ENCODE measurements at places on chromosomes 2 and 18. TPM values are rescaled to one million over a fixed set of nuclear protein-coding genes. Genes with fewer than 3 reads are reported as not detected.

The DSG1 gene
- not detected for total RNA-seq

The IGFBP5 gene
- total RNA-seq, result 2.5 TPM

DNA sequence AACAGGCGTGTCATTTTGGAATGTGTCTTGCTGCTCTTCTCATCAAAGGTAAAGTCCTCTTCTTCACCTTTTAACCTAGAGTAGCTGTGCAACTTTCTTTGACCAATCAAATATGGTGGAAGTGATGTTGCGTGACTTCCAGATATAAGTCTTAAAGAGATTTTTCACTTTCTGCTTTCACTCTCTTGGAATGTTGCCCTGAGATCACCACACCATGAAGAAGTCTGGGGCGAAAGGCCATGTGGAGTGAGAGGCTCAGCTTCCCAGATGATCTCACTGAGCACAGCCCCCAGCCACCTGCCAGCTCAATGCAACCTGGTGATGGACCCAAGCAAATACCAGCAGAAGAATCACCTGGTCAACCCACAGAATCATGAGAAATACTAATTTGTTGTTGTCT is 7.1 kb upstream of the GALNT3 start:
- H3K36me3 ChIP-seq, result no peaks in the 10 kb centered on the region
- H3K4me1 ChIP-seq, result peaks cover 9% of the 10 kb centered on the region
- H3K27ac ChIP-seq, result no peak overlapping the region
- H3K4me3 ChIP-seq, result no peak overlapping the region
- no peaks in the 10 kb centered on the region for H3K27me3 ChIP-seq

The TRIM43 gene
- not detected for total RNA-seq

The CYS1 gene
- 0.13 TPM for total RNA-seq

- H3K36me3 ChIP-seq, result no peaks in the 10 kb centered on the region
- no peak overlapping the region for H3K4me3 ChIP-seq
- DNase-seq, result no peak
- H3K27ac ChIP-seq, result no peak overlapping the region
- H3K27me3 ChIP-seq, result no peaks in the 10 kb centered on the region
- H3K4me1 ChIP-seq, result no peaks in the 10 kb centered on the region
These were observed 79.7 kb downstream of the GREB1L start for GRCh38 chr18:21321711-21322110.

DNA sequence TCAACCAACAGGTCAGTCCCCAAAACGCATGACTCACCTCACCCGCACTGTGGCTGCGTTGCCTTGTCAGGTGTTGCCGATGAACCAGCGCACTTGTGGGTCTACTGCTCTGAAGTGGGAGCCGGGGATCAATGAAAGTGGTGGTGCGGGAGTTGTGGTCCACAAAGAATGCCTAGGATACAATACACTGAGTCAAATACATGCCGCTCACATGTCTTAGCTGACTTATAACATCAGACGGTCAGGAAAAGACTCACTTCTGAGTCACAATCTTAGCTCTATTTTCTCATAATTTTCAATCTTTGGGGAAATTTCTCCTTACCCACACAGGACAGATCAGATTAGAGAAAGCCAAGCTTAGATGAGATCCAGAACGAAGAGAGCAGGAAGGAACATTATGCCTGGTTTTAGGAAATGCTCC is 107.1 kb upstream of the STK17B start:
- no peak overlapping the region for H3K27ac ChIP-seq
- no peaks in the 10 kb centered on the region for H3K27me3 ChIP-seq
- no peak overlapping the region for H3K4me3 ChIP-seq
- H3K4me1 ChIP-seq, result no peaks in the 10 kb centered on the region
- DNase-seq, result no peak

DNA sequence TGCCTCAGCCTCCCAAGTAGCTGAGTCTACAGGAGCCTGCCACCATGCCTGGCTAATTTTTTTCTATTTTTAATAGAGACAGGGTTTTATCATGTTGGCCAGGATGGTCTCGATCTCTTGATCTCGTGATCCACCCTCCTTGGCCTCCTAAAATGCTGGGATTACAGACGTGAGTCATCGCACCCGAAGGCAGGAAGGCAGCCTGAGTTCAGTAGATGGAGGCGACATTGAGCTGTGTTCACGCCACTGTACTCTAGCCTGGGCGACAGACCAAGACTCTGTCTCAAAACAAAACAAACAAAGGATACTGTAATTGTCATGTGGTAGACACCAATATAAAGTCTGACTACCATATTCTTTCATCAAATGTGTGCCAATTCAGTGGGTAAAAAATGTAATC is 500.9 kb upstream of the DSEL start:
- no peaks in the 10 kb centered on the region for H3K36me3 ChIP-seq
- H3K4me3 ChIP-seq, result no peak overlapping the region
- H3K27ac ChIP-seq, result no peak overlapping the region
- no peaks in the 10 kb centered on the region for H3K27me3 ChIP-seq

- H3K27me3 ChIP-seq, result no peaks in the 10 kb centered on the region
- H3K4me3 ChIP-seq, result no peak overlapping the region
- no peaks in the 10 kb centered on the region for H3K36me3 ChIP-seq
- no peak for DNase-seq
These were observed 189.6 kb upstream of the SIX3 start for GRCh38 chr2:44751754-44752479.

The LHCGR gene
- 0.73 TPM for total RNA-seq

DNA sequence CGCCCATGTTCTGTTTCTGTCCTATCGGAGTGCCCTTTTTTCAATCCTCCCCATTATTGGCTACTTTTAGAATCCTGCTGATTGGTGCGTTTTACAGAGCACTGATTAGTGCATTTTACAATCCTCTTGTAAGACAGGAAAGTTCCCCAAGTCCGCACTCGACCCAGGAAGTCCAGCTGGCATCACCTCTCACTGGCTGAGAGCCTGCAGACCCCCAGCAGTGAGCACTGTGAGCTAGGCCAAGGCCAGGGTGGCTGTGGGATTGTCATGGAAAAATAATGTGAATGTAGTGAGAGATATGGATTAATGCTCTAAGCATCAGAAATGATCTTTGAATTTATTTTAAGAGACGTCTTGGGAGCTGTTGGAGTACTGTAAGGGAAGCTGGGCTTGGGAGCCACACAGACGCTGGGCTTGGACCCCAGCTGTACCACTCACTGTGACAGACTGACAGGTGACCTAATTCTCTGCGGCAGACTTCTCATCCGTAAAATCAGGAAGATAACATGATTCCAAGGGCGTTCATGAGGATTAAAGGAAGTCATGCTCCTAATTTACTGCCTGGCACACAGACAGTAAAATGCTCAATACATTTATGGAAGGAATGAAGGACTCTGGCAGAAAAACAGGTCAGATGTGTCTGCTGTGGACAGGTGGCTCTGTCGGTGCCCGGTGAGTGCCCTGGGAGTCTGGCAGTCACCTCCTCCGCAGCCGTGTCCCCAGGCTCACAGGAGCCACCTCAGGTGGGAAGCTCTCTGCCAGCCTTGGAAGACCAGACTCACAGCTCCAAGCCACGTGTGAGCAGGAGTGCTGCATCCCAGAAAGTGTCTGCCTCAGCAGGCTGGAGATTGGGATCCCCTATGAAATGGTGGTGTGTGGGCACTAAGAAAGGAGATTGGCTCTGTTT is 105.5 kb downstream of the FAM168B start:
- no peaks in the 10 kb centered on the region for H3K4me1 ChIP-seq
- H3K27me3 ChIP-seq, result no peaks in the 10 kb centered on the region

- no peaks in the 10 kb centered on the region for H3K4me1 ChIP-seq
- no peak overlapping the region for H3K27ac ChIP-seq
- H3K36me3 ChIP-seq, result no peaks in the 10 kb centered on the region
These were observed 59.0 kb upstream of the ZNF396 start for GRCh38 chr18:35436076-35436649.

- H3K27ac ChIP-seq, result no peak overlapping the region
- no peaks in the 10 kb centered on the region for H3K36me3 ChIP-seq
- no peaks in the 10 kb centered on the region for H3K4me1 ChIP-seq
- H3K4me3 ChIP-seq, result no peak overlapping the region
These were observed 89.9 kb upstream of the PELI1 start for GRCh38 chr2:64234150-64234549.

GRCh38 chr2:241559323-241560161 is 997 bp downstream of the BOK start:
- DNase-seq, result peak; percentile 75
- peaks cover 2% of the 10 kb centered on the region for H3K4me1 ChIP-seq
- H3K4me3 ChIP-seq, result peak overlapping the region; percentile 69
- H3K27ac ChIP-seq, result no peak overlapping the region
- no peaks in the 10 kb centered on the region for H3K36me3 ChIP-seq

GRCh38 chr18:63192126-63192884 is 127.3 kb downstream of the BCL2 start:
- H3K27ac ChIP-seq, result no peak overlapping the region
- no peak for DNase-seq
- H3K27me3 ChIP-seq, result no peaks in the 10 kb centered on the region
- no peaks in the 10 kb centered on the region for H3K36me3 ChIP-seq

- no peaks in the 10 kb centered on the region for H3K4me1 ChIP-seq
- no peaks in the 10 kb centered on the region for H3K36me3 ChIP-seq
- no peak overlapping the region for H3K4me3 ChIP-seq
- H3K27me3 ChIP-seq, result no peaks in the 10 kb centered on the region
- DNase-seq, result no peak
- no peak overlapping the region for H3K27ac ChIP-seq
These were observed 147.3 kb downstream of the B3GNT2 start for GRCh38 chr2:62343206-62343605.

DNA sequence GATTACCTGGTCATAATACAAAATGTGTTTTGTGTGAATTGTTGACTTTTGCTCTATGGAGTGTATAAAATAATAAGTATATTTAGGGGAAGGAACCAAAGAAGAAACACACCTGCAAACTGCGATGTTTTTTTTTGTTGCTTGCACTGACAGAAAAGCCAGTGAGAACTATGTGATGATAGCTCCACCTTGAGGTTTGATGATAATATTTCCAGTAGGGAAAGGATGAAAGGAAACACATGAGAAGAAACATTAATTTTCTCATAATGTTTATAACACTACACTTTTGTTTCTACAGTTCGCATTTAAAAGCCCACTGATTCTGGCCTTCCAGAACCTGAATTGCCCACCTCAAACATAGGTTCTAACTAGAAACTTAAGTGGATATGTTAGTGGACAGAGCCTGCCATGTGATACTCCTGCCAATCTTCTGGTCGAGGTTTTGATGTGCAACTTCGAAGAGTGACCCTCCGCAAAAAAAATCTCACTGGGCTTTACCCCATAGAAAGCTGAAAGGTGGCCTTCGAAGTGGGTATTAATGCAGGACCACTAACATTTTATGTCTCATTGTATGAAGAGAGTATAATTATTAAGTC is 476.4 kb upstream of the SPHKAP start:
- H3K4me3 ChIP-seq, result no peak overlapping the region
- no peaks in the 10 kb centered on the region for H3K36me3 ChIP-seq
- H3K27ac ChIP-seq, result no peak overlapping the region
- DNase-seq, result no peak

- DNase-seq, result no peak
- H3K27ac ChIP-seq, result no peak overlapping the region
- no peaks in the 10 kb centered on the region for H3K36me3 ChIP-seq
- no peak overlapping the region for H3K4me3 ChIP-seq
- H3K27me3 ChIP-seq, result no peaks in the 10 kb centered on the region
These were observed 249.3 kb downstream of the ZNF385B start for GRCh38 chr2:179612108-179612507.

DNA sequence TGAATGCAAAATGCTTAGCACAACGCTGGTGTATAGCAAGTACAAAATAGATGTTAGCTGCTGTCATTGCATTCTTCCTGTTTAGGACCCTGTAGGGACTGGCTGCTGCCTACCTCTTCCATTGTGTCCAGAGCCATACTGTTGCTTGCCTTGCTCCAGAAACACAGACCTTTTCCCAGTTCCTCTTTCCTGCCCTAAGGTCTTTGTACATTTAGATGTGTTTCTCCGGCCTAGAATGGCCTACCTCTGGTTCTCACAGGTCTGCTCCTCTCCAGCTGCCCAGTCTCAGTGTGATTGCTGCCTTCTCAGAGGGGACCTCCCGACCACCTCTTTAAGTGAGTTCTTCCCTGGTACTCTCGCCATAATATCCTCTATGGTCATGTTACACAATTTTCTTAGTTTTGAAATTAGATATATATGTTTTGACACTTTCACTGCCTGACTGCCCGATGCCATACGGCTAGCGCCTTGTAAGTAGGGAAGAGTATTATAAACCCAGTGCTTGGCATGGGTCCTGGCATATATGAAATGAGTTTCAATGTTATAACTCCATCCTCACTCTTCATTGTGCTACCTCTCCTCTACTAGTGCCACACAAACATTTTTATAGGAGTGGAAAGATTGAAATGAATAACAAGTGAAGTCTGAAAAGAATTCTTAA is 48.3 kb downstream of the RFTN2 start:
- H3K4me3 ChIP-seq, result no peak overlapping the region
- no peaks in the 10 kb centered on the region for H3K27me3 ChIP-seq
- DNase-seq, result no peak
- peaks cover 7% of the 10 kb centered on the region for H3K4me1 ChIP-seq

The EPC2 gene
- 25.7 TPM for total RNA-seq

DNA sequence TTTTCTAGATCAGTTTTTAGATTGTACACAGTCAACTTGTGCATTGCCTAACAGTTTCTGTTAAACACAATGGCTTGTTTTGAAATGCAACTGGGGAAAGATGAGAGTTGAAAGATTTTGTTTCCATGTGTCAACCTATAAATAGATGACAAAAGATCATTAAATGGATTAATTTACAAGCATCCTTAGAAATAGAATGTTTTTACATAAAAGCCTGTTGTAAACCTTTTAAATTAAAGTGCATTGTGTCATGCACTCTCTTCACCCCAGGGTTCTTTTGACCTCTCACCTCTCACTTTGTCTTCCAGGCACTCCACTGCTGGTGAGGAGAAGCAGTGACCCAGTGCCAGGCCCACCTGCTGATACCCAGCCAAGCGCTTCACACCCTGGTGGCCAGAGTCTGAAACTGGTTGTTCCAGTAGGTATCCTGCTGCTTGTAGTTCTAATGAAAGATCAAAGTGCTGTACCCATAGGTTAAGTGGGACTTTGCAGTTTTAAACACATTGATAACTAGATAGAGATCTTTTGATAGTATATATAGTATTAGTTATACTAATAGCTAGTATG is 502.1 kb downstream of the PARD3B start:
- H3K27me3 ChIP-seq, result no peaks in the 10 kb centered on the region

GRCh38 chr18:48657447-48658120 is 118.8 kb downstream of the CTIF start:
- H3K27ac ChIP-seq, result no peak overlapping the region
- no peak overlapping the region for H3K4me3 ChIP-seq
- no peak for DNase-seq
- no peaks in the 10 kb centered on the region for H3K36me3 ChIP-seq
- H3K4me1 ChIP-seq, result peaks cover 1% of the 10 kb centered on the region
- H3K27me3 ChIP-seq, result no peaks in the 10 kb centered on the region

- H3K27me3 ChIP-seq, result no peaks in the 10 kb centered on the region
- H3K4me1 ChIP-seq, result no peaks in the 10 kb centered on the region
- H3K36me3 ChIP-seq, result no peaks in the 10 kb centered on the region
- DNase-seq, result no peak
- H3K4me3 ChIP-seq, result no peak overlapping the region
- no peak overlapping the region for H3K27ac ChIP-seq
These were observed 66.7 kb downstream of the TRIP12 start for GRCh38 chr2:229855116-229855515.

The PUM2 gene
- total RNA-seq, result 114 TPM

- no peak overlapping the region for H3K4me3 ChIP-seq
- no peaks in the 10 kb centered on the region for H3K36me3 ChIP-seq
- H3K27ac ChIP-seq, result no peak overlapping the region
- H3K4me1 ChIP-seq, result no peaks in the 10 kb centered on the region
- DNase-seq, result no peak
These were observed 19.3 kb downstream of the TGFA start for GRCh38 chr2:70534183-70534836.

All from H1 (cell line).